ENCODE measurements at places on chromosomes 1 and 21.

DNA sequence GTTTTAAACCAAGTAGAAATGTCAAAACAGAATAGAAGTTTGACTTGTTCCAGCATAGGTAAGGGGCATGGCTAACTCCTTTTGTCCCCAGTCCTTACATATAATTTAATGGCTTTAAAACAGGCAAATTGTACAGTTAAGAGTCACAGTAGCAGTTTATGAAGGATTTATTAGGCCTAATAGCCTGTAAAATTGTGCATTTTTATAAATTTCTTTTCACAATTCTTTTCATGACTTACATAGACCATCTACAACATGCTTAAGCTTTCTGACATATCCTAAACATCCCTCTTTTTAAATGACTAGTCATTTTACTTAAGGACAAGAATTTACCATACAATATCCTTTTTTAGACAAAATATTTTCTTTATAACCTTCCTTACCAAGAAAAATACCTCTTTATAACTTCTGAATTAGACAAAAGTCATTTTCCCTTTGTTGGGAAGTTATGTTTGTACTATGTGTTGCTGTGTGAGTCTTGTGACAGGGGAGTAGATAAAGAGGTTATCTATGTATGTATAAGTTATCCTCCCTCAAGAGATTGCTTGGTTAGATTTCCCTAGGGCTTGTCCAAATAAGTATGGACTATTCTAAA, 34.5 kb upstream of the SLC5A9 start:
- ATAC-seq, result no peak

DNA sequence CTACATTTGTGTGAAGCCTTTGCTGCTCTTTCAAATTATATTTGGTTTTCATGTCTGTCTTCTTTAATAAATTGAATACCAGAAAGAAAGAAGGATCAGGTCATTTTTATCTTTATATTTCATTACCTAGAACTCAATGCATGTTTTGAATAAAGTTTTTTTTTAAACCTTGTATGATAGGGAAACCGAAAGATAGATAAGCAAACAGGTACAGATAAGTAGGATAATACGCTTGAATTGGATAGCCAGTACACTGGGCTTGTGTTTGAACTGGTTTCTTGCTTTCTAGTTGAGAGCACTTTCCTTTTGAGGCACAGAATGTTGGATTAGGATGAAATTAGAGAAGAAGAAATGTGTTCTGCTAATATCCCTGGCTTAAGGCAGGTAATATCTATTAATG, 46.9 kb downstream of the PKN2 start:
- no peak for ATAC-seq

- ATAC-seq, result no peak
Observed at GRCh38 chr1:215899901-215900300, 332.8 kb downstream of the KCTD3 start.

DNA sequence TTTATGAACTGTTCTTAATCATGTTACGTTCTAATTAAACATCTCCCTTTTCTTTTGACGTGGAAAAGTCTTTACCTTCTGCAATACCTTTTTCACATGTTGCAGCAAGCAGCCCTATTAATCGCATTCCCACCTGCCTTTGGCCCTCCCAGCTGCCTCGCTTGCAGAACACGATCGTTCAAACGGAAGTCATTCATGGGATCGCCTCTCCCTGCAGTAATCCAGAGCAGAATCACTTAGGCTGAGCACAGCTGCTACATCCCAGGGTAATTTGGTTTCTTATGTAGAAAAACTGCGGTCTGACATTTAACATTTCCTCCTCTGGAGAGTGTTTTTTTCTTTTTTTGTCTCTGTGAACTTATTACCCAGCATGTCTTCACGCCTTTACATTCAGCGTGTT, 206.3 kb downstream of the KIF26B start:
- no peak for ATAC-seq

DNA sequence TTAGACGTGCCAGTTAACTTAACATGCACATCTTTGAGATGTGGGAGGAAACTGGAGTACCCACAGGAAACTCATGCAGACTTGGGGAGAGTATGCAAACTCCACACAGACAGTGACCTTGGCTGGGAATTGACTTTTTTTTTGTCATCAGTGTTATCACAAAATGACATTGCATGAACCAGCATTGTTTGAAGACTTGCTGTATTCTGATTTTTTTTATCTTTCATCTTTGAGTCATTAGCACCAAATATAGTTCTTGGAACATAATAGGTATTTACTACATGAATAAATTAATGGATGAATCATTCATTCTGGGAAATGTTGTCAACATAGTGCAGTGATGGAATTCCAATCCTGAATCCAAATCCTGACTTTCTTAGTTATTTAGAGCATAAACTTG, 77.0 kb downstream of the ATF6 start:
- ATAC-seq, result no peak

DNA sequence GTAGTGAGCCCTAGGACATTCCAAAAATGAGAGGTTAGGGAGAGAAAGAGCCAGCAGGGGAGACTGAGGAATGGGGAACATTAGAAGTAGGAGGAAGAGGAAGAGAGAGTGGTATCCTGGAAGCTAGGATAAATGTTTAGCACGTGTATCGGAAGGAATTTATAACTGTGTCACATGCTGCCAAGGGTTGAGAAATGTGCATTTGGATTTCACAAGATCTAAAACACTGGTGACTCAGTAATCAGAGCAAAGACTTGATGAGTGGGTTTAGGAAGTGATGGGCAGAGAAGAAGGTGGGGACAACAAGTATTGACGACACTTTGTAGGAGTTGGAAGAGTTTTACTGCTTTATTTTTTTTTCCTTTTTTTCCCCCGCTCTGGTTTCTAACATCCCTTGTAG, 193.9 kb downstream of the FMN2 start:
- ATAC-seq, result no peak

- ATAC-seq, result no peak
Observed at GRCh38 chr1:97660431-97661105, 260.3 kb downstream of the DPYD start.

DNA sequence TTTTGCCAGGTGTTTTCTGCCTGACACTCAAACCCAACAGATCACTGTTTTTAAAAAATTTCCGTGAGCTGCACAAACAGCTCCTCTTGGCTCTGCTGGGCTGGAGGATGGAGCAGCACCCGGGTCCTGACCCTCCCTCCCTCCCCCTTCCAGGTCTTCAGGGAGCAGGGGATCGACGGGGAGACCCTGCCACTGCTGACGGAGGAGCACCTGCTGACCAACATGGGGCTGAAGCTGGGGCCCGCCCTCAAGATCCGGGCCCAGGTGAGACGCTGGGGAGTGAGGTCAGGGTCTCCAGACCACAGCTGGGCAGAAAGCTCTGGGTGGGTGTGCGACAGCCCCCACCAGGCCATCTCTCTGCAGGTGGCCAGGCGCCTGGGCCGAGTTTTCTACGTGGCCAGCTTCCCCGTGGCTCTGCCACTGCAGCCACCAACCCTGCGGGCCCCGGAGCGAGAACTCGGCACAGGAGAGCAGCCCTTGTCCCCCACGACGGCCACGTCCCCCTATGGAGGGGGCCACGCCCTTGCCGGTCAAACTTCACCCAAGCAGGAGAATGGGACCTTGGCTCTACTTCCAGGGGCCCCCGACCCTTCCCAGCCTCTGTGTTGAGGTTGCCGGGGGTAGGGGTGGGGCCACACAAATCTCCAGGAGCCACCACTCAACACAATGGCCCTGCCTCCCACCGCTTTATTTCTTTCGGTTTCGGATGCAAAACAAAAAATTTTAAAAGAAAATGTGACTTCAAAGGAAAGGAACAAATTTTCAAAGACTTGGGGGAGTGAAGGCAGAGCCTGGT, 15.3 kb downstream of the NOC2L start:
- no peak for ATAC-seq

DNA sequence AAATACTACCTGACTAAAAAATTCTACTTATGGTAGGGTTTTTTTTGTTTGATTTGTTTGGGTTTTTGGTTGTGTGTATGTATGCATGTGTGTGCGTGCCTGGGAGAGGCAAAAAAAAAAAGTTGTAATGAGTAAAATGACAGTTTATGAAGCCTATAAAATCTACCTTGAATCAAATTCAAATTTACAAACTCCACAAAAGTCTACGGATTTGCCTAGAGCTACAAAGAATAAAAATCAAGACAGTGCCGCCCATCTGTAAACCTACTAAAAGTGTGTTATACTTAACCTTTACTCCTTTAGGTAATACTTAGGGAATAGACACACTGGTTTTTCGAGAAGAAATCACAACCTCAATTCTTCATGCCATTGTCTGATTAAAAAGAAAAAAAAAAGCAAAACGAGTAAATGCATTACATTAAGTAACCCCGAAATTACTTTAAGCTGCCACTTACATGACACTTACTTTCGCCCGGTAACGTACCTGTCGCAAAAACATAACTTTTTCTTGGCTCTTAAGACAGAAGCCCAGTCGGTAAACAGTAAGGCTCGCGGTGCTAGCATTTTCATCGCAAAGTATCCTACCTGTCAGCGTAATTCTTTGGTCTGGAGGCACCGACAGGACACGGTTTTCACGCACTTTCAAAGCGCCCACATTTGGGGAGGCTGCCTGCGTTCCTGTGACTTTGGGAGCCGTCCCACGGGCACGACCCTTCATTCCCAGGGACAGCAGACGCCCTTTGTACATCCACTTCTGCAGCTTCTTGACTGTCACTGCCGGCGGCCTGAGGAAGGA, 951 bp downstream of the SYDE2 start:
- ATAC-seq, result no peak

DNA sequence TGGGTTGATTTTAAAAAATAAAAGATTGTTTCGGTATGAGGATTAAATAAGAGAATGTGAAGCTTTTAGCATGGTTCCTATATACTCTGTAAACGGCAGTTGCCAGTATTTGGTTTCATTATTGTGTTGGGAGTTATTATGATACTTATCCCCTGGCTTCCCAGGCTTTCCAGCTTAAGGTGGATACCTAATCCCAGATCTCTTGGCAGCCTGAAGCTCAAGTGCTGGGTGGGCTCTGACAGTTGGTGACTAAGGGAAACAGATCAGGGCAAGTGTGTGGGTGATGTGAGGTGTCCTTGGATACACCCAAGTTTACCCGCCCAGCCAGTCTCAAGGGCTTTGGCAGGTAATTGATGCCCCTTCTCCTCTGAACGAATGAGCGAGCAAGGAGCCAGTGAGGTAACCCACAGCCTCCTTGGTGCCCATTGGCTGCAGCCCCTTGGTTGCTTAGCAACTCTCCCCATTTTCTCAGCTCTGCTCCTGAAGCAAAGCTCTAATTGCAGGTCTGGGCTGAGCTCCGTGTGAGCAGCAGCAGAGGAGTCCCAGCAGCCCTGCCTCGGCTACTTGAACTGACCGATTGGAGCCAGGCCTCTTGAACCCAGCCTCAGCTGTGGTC, 6.1 kb downstream of the IPO13 start:
- ATAC-seq, result no peak

DNA sequence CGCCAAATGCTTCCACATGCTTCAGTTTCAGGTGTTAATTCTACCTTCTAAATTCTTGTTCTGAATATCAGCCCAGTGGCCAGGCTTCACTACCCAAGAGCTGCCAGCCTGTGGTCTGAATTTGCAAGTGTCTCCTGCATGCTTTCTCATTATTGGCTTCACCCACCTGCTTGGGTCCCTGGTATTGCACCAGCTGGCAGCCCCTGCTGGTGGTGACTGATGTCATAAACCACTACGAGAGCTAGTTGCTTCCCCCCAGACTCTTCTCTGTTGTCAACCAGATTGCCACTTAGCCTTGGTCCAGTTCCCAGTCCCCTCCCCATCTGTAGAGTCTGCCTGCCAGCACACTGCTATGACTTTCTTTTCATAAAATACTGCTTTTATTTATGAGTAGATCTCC, 197.7 kb upstream of the DUSP10 start:
- peak; percentile 91 for ATAC-seq

- no peak for ATAC-seq
Observed at GRCh38 chr1:84712276-84712874, 22.1 kb upstream of the SSX2IP start.

GRCh38 chr1:58933599-58933926, 149.7 kb upstream of the JUN start:
- ATAC-seq, result no peak

DNA sequence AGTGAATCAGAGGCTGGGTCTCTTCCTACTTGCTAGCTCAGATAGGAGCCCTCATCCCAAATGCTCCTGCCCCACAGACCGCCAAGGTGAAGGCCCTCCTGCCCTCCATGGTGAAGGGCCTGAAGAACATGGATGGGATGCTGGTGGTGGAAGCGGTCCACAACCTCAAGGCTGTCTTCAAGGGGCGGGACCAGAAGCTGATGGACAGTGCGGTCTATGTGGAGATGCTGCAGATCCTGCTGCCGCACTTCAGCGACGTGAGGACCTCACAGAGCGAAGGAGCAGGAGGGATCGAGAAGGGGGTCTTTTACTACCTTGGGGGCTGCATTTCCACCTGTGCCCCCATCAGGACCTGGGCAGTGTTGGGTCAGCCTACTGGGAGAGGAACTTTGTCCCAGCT, 14.6 kb upstream of the TTC4 start:
- ATAC-seq, result no peak

- ATAC-seq, result no peak
Observed at GRCh38 chr1:14215151-14215550, 383.3 kb upstream of the KAZN start.

DNA sequence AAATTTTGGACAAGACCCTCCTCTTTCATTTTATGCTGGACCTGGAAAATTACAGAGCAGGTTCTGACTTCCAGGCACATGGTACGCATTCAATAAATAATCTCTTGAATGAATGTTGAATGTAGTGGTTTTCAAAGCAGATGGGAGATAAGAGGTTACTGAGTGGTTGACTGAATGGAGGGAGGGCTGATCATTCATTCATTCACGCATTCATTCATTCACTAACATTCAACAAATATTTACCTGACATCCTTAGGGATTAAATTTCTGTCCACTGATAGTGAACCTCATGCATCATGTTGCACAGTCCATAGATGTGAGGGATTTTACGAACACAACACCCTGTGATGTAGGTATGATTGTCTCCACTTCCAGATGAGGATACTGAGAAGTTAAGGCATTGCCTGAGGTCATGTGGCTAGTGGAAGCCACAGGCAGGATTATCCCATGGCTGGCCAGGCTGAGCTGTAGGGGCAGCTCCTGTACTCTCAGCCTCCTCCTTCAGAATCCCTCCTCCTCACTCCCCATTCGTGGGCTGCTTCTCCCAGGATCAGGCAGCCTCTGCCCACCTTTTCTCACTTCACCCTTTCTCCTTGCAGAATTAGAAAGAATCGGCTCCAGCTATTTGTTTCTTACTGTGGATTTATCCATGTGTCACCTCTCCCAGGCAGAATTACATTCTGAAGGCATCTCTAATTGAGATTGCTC, 48.4 kb upstream of the ATP5PO start:
- ATAC-seq, result no peak

DNA sequence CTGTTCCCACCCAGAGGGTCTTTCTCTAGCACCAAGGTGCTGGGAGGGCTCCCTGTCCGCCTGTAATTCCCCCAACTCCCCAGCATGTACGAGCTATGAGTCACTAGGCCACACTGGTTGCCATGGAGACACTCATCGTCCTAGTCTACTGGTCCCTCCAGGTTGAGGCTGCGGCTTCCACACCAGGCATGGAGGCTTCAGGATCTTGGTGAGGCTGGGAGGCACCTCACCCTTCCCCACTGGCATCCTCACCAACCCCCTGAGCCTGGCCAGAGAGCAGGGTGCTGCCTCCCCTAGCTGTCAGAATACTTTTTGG, 75.6 kb upstream of the KAZN start:
- ATAC-seq, result no peak

GRCh38 chr1:50333595-50333974, 89.7 kb downstream of the DMRTA2 start:
- peak; percentile 45 for ATAC-seq

Measured in stimulated activated memory B cell treated with anti-CD40 and anti-IgM and Interleukin-4, amounts not matched to agents 10 μg/mL and 1 μg/mL and 100 μg/mL, for 72 hours (primary cell).